ENCODE measurements at places on chromosomes 2 and 18.

GRCh38 chr2:101961338-101962191 is 30.2 kb upstream of the IL1R2 start:
- peaks cover 80% of the 10 kb centered on the region for H3K4me1 ChIP-seq
- peak overlapping the region; percentile 97 for H3K27ac ChIP-seq
- peak overlapping the region; percentile 79 for H3K4me3 ChIP-seq
- H3K27me3 ChIP-seq, result no peaks in the 10 kb centered on the region
- peak; percentile 99 for DNase-seq
- H3K36me3 ChIP-seq, result no peaks in the 10 kb centered on the region

GRCh38 chr2:7594211-7594610 is 677.0 kb downstream of the RNF144A start:
- H3K4me1 ChIP-seq, result no peaks in the 10 kb centered on the region
- H3K27me3 ChIP-seq, result no peaks in the 10 kb centered on the region
- H3K4me3 ChIP-seq, result no peak overlapping the region
- no peak for DNase-seq
- no peak overlapping the region for H3K27ac ChIP-seq
- H3K36me3 ChIP-seq, result no peaks in the 10 kb centered on the region

DNA sequence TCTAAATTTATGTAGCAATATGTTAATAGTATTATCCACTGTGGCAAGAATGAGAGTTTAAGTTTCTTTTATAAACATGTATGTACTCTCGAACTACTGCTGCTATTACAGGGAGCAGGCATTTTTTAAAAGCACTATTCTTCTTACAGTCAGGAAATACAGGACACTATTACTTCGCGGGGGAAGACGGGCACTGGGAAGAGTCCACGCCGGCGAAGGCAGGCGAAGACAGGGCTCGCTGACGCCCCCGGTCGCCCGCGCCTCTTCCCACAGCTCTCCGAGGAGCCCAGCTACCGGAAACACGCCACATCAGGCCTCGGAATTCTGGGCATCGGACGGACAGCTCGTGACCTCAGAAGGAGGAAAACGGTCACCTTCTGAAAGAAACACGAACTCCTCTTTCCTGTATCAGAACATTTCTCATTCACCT is 90.2 kb downstream of the FAM161A start:
- H3K4me3 ChIP-seq, result peak overlapping the region; percentile 74
- H3K36me3 ChIP-seq, result no peaks in the 10 kb centered on the region

DNA sequence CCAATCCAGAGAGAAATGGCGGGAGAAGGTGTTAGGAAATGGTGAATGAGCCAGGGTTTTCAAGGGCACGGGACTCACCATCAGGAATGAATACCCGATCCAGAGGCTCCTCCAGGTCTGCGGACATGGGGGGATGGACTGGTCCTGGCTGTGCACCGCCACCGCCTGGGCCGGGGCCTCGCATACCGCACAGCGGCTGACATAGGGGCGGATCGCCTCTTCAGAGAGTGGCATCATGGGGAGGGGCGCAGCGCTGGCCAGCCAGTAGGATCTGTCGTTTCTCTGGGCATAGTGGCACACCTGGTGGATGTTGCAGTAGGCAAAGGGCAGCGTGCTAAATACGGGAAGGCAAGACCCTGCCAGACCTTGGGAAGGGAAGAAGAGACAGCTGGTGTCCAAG is 156.1 kb downstream of the COL4A4 start:
- no peak overlapping the region for H3K27ac ChIP-seq
- H3K27me3 ChIP-seq, result no peaks in the 10 kb centered on the region
- no peak for DNase-seq
- no peaks in the 10 kb centered on the region for H3K36me3 ChIP-seq

GRCh38 chr18:11989966-11990380 is 8.7 kb downstream of the IMPA2 start:
- H3K36me3 ChIP-seq, result peaks cover 6% of the 10 kb centered on the region
- no peak overlapping the region for H3K4me3 ChIP-seq
- H3K27me3 ChIP-seq, result no peaks in the 10 kb centered on the region
- peak overlapping the region; percentile 52 for H3K27ac ChIP-seq

DNA sequence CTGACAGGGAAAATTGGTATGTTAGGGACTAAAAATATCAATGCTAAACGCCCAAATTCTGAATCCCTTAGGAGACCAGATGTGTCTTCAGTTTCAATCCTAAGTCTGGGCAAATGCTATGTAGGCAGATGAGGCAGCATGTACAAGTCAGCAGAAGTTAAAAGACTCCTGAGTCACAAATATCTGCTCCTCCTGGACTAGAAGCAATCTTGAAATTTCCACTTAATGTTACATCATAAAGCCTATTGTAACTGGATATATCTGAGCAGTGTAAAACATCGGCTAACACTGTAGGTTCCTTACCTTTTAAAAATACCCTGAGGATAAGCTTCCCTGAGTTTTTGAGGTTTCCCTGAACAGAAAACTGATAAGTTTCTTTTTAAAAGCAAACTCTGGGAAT is 1087.6 kb upstream of the PIK3C3 start:
- H3K27me3 ChIP-seq, result no peaks in the 10 kb centered on the region
- H3K27ac ChIP-seq, result no peak overlapping the region
- H3K36me3 ChIP-seq, result no peaks in the 10 kb centered on the region
- no peak for DNase-seq
- H3K4me1 ChIP-seq, result no peaks in the 10 kb centered on the region
